COR-L47 (cell line): ENCODE measurements at places on chromosomes 5 and 9.
A peak's percentile ranks its signal among the peaks of the same experiment; 100 is the strongest.

DNA sequence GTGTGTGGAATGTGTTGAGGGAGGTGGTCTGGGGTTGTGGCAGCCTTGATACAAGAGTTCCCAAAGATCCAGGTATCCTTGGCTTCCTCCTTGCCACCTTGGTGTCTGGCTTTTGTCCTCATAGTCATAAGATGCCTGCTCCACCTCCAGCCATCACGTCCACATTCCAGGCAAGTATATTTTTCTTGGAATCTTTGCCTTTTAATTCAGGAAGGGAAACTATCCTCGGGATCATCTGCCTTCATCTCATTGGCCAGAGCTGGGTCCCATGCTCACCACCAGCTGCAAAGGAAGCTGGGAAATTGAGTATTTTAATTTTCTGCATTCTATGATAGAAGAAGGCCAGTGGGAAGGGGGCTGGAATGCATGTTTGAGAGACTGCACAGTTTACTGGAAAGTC, 186.7 kb downstream of the C9orf50 start:
- no peak for DNase-seq

- DNase-seq, result no peak
Observed at GRCh38 chr5:161094411-161094810, 242.4 kb upstream of the ATP10B start.

GRCh38 chr5:96896276-96896675, 20.0 kb downstream of the ERAP2 start:
- DNase-seq, result no peak

DNA sequence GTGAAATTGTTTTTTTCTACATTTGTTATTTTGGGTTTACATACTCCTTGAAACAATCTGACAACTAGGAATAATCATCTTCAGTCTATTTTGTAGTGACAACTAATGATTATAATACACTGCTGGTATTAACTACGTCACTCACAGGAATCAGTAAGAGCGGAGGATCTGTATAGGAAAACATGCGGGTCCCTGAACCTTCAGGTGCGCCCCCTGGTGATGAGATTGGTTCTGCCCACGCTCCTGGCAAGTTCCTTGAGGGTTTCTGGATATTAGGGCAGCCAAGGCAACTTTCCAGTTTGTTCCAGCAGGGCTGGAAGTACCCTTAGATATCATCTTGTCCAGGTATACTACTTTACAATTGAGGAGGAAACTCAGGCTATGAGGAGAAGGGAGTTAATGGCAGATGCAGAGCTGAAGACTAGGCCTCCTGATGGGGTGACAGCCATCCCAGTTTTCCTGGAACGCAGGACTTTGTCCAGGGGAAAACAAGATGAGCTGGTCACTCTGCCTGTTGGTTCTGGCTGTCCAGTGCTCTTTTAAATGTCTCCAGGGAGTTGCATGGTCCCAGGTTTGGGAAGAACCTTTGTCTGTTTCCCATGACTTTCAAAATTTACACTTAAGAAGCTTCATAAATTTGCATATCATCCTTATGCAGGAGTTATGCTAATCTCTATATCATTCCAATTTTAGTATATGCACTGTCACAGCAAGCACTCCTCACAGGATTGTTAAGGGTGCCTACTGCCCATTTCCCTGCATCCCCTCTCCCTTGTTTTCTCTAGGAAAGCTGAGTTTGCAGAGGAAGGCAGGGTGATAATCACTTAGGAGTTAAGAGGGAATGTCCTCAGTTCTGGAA, 14.9 kb upstream of the WNT8A start:
- DNase-seq, result peak; percentile 69

GRCh38 chr5:135584276-135584675, 5.5 kb upstream of the CXCL14 start:
- DNase-seq, result no peak

DNA sequence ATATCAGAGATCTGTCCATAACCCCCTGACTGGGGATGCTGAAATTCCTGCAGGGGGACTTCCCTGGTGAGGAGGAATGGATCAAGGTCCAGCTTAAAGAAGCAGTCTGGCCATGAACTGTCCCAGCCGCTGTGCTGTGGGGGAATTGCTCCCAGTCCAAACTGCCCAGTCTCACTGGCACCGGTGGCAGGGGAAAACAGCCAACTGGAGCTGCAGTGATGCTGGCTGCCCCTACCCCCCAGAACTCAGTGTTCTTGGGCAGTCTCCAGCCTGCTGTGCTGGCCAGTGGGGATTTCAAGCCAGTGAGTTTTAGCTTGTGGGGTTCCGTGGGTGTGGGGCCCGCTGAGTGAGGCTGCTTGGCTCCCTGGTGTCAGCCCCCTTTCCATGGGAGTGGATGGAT, 306.5 kb upstream of the RPS23 start:
- no peak for DNase-seq
